ENCODE measurements at places on chromosomes 11 and 22. TPM values are rescaled to one million over a fixed set of nuclear protein-coding genes. Genes with fewer than 3 reads are reported as not detected.

- H3K27me3 ChIP-seq = peaks cover 63% of the 10 kb centered on the region
- DNase-seq = no peak
- no peak overlapping the region for H3K4me3 ChIP-seq
- no peaks in the 10 kb centered on the region for H3K4me1 ChIP-seq
Observed at GRCh38 chr11:17479284-17480214, 2.9 kb upstream of the ABCC8 start.

GRCh38 chr22:44870021-44870420 is 117.6 kb downstream of the ARHGAP8 start:
- H3K36me3 ChIP-seq = no peaks in the 10 kb centered on the region
- DNase-seq = no peak
- H3K4me1 ChIP-seq = no peaks in the 10 kb centered on the region
- H3K27me3 ChIP-seq = no peaks in the 10 kb centered on the region
- H3K27ac ChIP-seq = no peak overlapping the region
- no peak overlapping the region for H3K4me3 ChIP-seq

DNA sequence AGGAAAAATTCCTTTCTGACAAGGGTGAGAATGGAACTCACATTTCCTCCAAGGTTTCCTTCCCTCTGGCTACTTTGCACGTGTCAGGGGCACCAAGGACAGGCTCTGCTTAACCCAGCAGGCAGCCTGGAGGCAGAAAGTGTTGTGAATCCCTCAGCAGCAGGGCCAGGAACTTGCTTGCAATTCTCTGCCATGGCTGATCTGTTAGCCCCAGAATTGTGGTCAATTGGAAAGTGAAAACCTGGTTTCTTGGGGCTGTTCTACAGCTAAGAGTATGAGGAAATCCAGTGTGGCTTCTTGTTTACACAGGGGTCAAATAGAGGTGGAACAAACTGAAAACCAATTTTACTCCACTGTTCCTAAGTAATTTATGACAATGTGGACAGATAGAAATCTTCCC is 38.3 kb upstream of the CEP295 start:
- no peak for DNase-seq
- H3K27ac ChIP-seq = no peak overlapping the region

GRCh38 chr11:16902182-16902581 is 112.0 kb downstream of the PLEKHA7 start:
- peaks cover 56% of the 10 kb centered on the region for H3K4me1 ChIP-seq
- no peak for DNase-seq
- no peaks in the 10 kb centered on the region for H3K27me3 ChIP-seq
- peak overlapping the region; percentile 99 for H3K27ac ChIP-seq
- peaks cover 41% of the 10 kb centered on the region for H3K36me3 ChIP-seq
- H3K4me3 ChIP-seq = peak overlapping the region; percentile 31

The OOSP3 gene
- not detected for total RNA-seq

The CD3E gene
- total RNA-seq = 518 TPM

The SMTNL1 gene
- not detected for total RNA-seq

Measured in activated T-helper 2 cell treated with anti-CD3 and anti-CD28 coated beads, Interferon-gamma antibody, Interleukin-2, Interleukin-4, amounts not matched to agents 10 μg/mL and 5 μg/mL and 100 μg/mL, durations not matched to agents 14 hours and 24 hours and 36 hours (primary cell).